ENCODE measurements at places on chromosomes 6 and 20.

DNA sequence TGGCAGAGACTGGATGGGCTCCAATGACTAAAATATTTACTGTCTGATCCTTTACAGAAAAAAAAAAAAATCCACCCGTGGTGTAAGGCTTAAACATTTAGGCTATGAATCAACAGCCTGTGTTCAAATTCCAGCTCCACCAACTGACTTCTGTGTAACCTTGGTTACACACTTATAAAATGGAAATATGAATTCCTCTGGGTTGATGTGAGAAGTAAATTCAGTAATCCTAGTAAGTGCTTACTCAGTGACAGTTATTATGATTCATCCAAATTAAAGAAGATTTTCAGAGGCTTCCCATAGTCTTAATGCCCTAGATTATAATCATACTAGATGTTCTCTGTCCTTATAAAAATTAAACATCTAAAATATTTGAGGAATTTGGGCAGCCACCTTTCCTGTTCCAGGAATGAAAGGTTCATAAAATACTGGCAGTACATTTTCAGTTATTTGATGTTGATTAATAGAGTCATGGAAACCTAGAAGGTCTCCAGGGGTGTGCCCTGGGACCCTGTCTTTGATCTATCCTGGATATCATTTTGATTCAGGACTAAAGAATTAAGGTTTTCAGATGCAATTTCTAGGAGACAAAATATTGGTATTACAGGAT is 180.3 kb upstream of the ZNF217 start:
- no peak for DNase-seq

GRCh38 chr6:113095841-113096240 is 748.7 kb downstream of the RFPL4B start:
- no peak for DNase-seq

DNA sequence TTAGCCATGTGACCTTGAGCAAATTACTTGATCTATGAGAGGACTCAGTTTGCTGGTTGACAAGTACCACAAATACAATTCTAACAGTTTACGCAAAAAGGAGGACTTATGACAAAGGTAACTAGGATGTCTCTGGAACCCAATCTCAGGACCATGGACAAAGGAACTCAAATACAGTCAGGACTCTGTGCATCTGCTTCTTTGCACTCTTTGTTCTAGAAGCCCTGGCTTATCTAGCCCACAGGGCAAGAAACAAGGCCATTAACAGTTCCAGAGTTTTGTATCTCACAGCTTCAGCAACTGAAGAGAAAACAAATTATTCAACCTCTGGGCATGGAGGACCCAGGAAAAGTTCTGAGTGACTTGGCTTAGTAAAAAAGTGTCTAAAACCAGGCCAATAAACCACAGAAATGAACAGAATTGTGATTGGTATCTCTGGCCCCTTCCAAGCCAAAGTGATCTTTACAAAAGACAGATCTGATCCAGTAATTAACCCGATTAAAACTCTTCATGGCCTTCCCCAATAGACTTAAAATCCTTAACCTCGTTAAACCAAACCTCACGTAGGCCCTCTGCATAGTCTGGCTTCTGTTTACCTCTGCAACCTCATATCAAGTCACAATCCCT is 5.9 kb downstream of the WASF1 start:
- no peak for DNase-seq

- no peak for DNase-seq
Observed at GRCh38 chr20:4795394-4795793, 73.7 kb downstream of the PRND start.

DNA sequence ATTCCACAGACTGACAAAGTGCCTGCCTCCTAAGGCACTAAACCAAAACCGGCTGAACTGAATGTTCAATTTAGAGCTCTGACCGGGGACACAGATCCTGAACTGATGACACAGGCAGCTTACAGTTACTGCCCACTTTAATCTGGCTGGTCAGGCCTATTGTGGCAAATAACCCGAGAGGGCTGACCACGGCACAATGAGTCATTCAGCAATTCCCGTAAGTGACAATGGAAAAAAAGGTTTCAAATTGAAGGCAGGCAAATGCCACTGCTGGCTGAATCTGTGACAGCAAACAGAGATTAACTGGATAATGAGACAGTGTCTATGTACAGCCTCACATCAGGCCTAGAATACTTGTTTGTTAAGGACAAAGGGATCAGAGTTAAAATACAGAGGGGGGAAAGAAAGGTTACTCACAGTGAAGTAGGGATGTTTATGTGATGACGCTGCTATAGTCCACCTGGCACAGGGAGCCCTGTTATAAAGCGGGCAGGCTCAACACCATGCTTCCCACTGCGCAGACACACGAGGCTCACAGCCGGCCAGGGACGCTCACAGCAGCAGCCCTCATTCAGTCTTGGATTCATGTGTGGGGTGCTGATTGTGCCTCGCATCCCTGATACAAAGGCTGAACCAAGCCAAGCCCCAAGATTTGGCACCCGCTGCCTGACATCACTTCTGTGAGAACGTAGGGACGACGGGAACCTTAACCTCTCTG is 54.4 kb downstream of the RTN4IP1 start:
- DNase-seq, result no peak
